ENCODE measurements at places on chromosomes 1 and 21. TPM values are rescaled to one million over a fixed set of nuclear protein-coding genes. Genes with fewer than 3 reads are reported as not detected.
A peak's percentile ranks its signal among the peaks of the same experiment; 100 is the strongest.

CD48 gene
- not detected for total RNA-seq

DNA sequence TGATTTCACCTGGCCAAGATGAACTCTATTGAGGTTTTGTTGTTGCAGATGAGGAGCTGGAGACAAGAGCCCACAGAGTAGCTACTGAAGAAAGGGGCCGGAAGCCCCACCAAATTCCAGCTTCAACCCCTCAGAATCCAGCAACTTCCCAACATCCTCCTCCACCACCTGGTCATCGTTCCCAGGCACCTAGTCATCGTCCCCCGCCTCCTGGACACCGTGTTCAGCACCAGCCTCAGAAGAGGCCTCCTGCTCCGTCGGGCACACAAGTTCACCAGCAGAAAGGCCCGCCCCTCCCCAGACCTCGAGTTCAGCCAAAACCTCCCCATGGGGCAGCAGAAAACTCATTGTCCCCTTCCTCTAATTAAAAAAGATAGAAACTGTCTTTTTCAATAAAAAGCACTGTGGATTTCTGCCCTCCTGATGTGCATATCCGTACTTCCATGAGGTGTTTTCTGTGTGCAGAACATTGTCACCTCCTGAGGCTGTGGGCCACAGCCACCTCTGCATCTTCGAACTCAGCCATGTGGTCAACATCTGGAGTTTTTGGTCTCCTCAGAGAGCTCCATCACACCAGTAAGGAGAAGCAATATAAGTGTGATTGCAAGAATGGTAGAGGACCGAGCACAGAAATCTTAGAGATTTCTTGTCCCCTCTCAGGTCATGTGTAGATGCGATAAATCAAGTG is 14.3 kb downstream of the CD2 start:
- H3K4me3 ChIP-seq = no peak overlapping the region
- H3K27ac ChIP-seq = no peak overlapping the region
- H3K4me1 ChIP-seq = no peaks in the 10 kb centered on the region
- DNase-seq = no peak
- no peaks in the 10 kb centered on the region for H3K27me3 ChIP-seq

RBP7 gene
- total RNA-seq = 0.96 TPM

DNA sequence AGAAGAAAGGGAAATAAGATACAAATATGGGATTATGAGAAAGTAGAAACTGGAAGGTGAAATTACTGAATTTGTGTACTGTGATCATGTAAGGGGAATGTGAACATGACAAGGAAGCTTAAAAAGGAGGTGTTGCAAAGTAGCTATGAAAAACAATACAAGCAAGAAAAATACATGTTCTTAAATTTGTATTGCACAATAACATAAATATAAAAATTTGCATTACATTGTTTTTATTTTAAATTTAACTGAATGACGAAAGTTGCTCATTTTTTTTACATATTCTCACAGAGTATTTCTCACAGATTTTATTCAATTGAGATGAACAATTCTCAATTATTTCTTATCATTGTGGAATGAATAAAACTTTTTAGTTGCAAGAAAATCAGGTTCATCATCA is 874.8 kb downstream of the AMY1C start:
- no peak for DNase-seq
- no peaks in the 10 kb centered on the region for H3K4me1 ChIP-seq
- H3K4me3 ChIP-seq = no peak overlapping the region
- H3K27ac ChIP-seq = no peak overlapping the region
- H3K36me3 ChIP-seq = no peaks in the 10 kb centered on the region

TRNP1 gene
- total RNA-seq = 2.0 TPM

DNA sequence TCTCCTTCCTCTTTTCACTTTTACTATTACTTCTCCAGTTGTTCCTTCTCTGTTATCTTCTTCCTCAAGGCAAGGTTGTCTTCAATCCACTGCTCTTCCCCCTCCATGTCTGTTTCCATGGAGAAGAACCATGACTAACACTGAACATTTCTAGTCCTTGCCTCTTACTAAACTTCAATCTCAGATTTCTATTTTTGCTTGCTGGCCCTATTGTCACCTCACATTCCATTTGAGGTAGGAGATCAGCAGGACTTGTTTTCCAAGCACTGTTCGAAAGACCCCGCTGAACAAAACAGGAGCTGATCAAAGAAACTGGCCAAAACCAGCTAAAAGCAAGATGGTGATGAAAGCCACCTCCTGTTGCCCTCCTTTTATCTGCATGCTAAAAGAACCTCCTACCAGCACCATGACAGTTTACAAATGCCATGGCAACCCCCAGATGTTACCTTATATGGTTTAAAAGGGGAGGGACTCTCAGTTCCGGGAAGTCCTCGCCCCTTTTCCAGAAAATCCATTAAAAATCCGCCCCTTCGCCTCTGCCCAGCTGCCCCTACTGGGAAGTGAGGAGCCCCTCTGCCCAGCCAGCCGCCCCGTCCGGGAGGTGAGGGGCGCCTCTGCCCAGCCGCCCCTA is 22.6 kb downstream of the GON4L start:
- peak; percentile 70 for DNase-seq
- H3K36me3 ChIP-seq = no peaks in the 10 kb centered on the region
- no peaks in the 10 kb centered on the region for H3K4me1 ChIP-seq
- peak overlapping the region; percentile 82 for H3K27ac ChIP-seq
- H3K27me3 ChIP-seq = no peaks in the 10 kb centered on the region

CD101 gene
- 0.28 TPM for total RNA-seq

DNA sequence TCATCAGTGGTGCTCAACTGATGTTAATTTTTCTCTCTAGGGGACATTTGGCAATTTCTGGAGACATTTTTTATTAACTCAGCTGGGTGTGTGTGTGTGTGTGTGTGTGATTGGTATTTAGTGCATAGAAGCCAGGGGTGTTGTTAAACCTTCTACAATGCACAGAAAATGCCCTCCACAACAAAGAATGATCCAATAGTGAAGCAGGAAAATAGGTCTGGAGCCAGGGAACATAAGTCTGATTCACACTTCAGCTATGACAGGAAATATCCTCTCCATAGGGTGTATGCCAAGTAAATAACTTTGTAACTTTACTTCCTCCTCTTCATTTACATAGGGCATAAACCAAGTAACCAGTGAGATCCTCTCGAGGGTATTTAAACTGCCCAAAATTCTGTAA is 25.1 kb upstream of the TMEM61 start:
- no peak for DNase-seq
- no peaks in the 10 kb centered on the region for H3K27me3 ChIP-seq
- no peaks in the 10 kb centered on the region for H3K4me1 ChIP-seq

DNA sequence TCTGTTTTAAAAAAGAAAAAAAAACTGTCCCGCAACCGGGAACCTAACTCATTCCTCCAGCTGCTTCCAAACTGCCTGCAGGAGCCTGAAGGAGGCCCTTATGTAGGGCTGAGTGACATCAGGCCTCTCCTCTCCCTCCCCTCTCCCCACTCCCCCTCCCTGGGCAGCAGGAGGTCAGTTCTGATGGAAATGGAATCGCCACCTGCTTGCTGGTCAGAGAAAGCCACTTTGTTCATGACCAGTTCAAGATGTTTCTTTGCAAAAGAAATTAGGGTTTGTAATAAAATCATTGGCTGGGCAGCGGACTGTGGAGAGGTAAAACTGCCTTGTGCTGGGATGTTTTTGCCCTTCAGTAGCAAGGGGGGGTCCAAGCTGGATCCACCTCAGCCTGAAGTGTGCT is at the start of gene MAP1LC3C:
Gene MAP1LC3C, minus strand, starts transcription at position 73 of the 400 bp plus-strand sequence. CDS start 90 bp downstream, outside the sequence.
- DNase-seq = peak; percentile 53
- H3K27me3 ChIP-seq = peaks cover 5% of the 10 kb centered on the region
- H3K4me1 ChIP-seq = peaks cover 13% of the 10 kb centered on the region
- no peak within 1 kb of the TSS for H3K27ac ChIP-seq

KCNJ9 gene
- total RNA-seq = 0.09 TPM

DNA sequence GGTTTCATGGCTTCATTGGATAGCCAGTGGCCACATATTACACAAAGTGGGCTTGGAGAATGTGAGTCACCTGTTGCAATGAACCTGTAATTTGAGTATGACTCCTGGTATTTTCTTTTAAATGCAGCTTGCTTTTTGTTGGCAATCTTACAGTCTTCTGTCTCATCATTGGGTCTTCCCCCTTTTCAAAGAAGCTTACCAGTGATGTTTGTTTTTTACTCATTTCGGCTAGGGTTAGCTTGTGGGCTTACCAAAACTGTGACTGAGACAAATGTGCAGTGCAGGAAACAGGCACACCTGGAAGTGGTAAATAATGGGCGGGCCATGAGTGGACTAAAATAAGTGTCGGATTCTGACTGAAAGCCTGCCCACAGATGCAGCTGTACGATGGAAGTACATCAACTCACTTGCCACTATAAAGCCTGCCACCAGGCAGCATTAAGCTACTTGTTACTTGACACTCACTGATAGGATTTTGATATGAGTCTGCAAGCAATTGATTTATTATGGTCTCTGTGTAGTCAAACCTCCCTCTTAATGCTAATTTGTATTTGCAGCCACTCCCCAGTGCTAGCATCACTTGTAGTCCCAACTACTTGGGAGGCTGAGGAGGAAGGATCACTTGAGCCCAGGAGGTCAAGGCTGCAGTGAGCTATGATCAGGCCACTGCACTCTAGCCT is 4.2 kb downstream of the HHAT start:
- no peaks in the 10 kb centered on the region for H3K36me3 ChIP-seq
- DNase-seq = no peak
- peaks cover 12% of the 10 kb centered on the region for H3K4me1 ChIP-seq
- peaks cover 56% of the 10 kb centered on the region for H3K27me3 ChIP-seq

DNA sequence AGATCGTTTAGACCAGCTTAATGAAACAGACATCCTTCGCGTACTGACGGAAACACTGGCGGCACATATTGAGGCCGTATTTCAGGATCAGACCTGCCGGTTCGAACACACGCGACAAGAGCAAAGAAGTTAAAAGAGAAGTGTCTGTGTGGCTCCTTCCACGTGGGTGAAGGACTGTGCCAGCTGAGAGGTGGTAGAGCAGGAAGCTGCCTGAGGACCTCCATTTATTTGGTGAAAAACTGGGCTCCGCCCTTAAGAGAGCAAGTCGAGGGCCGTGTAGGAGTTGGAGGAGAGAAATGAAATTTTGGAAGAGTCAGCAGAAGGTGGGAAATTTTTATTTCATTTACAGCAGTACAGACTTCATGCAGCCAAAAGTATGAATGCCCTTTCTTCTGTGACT is 38.8 kb upstream of the ADORA3 start:
- no peaks in the 10 kb centered on the region for H3K36me3 ChIP-seq
- DNase-seq = no peak
- H3K4me1 ChIP-seq = peaks cover 8% of the 10 kb centered on the region
- H3K4me3 ChIP-seq = no peak overlapping the region
- H3K27me3 ChIP-seq = no peaks in the 10 kb centered on the region

GRCh38 chr1:59699227-59699847 is 115.4 kb upstream of the HOOK1 start:
- no peaks in the 10 kb centered on the region for H3K27me3 ChIP-seq

LENEP gene
- not detected for total RNA-seq

PTPN22 gene
- total RNA-seq = not detected

C1orf21 gene
- 117 TPM for total RNA-seq

Data from neural progenitor cell (in vitro differentiated cells).